ENCODE measurements at places on chromosomes 7 and 10.
A peak's percentile ranks its signal among the peaks of the same experiment; 100 is the strongest.

DNA sequence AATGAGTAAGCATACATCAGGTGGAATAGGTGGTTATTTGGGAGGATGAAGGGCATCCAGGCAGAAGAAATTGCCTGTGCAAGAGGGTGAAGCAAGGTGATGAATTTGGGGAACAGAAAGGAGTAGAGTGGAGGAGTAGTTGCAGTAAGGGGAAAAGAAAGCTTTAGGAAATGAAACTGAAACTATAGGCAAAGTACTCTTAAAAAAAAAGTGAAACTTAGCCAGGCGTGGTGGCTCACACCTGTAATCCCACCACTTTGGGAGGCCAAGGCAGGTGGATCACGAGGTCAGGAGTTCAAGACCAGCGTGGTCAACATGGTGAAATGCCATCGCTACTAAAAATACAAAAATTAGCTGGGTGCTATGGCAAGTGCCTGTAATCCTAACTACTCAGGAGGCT, 17.6 kb downstream of the NUP205 start:
- no peak for DNase-seq

- no peak for DNase-seq
Measured at GRCh38 chr10:124557648-124558338, 96.2 kb downstream of the LHPP start.

DNA sequence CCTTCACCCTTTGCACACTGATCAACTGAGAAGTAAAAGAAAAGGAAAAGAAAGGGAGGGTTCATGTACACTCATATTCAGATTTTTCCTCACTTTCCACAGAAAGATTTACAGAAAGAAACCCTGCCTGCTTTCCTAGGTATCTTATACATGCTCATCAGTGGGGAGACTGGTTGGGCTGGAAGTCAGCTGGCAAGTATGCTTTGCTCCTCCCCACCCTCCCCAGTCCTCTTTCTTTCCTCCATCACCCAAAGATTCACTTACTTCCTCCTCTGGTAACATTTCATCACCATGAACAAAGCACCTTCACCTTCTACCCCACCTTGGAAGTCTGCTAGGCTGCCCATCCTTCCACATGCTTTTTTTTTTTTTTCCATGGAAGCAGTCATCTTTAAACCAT, 153.2 kb upstream of the NRBF2 start:
- no peak for DNase-seq

- no peak for DNase-seq
Measured at GRCh38 chr10:49300140-49300974, 1.4 kb downstream of the C10orf71 start.

DNA sequence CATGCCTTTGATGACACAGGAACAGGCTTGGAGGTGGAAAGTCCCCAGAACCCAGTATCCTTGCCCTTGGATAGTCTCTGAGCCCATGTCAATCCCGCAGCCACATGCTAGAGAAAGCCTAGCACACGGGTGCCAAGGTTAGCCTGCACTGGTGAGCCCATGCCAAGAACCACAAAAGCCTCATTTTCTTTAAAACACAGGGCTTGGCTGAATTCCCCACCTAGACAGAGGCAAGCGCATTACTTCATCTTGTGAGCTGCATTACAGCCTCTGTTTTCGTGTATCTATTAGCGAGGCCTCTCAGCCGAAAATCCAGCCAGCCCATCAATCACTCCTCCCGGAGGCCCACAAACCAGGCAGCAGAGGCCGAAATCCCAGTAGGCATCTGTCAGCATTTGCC, 314.9 kb upstream of the AUTS2 start:
- DNase-seq, result peak; percentile 73

DNA sequence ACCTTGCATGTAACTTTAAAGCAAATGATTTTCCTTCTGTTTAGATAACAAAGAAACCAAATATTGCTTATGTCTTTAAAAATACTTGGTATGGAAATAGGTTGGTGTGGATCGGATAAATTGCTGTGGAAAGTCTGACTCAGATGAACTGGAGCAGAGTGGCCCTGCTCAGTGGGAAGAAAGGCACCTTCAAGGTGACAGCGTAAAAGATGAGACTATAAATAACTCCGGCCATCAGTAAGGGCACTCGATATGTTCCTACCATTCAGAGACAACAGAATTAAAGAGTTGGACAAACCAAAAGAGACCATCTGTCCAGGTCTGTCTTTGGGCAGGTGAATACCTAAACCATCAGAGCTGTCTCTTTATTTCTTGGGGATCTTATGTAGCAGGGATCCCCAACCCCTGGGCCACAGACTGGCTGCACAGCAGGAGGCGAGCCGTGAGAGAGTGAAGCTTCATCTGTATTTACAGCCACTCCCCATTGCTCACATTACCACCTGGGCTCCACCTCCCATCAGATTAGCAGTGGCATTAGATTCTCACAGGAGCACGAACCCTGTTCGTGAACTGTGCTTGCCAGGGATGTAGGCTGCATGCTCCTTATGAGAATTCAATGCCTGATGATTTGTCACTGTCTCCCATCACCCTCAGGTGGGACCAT, 357.1 kb downstream of the PRPF18 start:
- DNase-seq, result no peak

GRCh38 chr7:150361807-150362621, 6.6 kb upstream of the REPIN1 start:
- no peak for DNase-seq

DNA sequence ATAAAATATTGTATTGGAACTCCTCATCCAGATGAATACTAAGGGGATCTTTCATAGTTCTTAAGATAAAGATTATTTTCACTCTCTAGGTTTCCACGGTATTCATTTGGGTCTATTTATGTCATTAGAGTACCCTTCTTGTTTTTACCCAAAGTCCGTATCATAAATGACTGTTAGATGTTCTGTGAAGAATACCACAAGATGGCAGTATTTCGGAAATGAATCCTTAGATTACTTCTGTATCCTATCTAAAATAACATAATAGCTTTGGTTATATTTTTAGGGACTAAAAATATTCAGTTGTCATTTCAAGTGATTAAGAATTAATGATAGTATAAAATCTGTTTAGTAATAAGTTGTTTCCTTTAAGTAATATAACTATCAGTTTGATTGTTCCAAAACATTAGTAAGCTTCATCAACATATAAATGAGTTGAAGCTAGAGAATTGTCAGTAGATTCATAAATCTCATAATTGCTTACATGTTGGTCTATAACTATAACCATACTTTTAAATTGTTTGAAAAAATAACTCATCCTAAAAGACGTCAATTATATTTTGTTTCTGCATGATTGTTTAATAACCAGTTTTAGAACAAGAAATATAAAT, 337.5 kb upstream of the KCND2 start:
- no peak for DNase-seq

- DNase-seq, result no peak
Measured at GRCh38 chr7:2158331-2159175, 74.2 kb downstream of the MAD1L1 start.

GRCh38 chr7:77315182-77315591, 101.0 kb downstream of the GSAP start:
- DNase-seq, result peak; percentile 72

DNA sequence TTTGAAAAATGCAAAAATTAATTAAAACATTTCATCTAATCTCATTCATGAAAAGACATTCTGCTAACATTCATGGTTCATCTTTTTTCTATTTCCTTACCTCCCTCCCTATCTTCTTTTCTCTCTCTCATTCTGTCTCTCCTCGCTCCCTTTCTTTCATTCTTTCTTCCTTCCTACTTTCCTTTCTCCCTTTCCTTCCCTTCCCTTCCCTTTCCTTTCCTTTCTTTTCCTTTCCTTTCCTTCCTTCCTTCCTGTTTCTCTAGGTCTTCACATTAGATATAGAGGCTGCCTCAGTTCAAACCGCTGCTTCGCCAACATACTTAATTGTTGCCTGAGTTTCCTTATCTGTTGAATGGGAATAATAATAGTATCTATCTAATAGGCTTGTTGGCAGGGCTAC, 21.9 kb downstream of the SFRP4 start:
- DNase-seq, result no peak

Measured in right forelimb (tissue), 1 donor.